Right atrium auricular region (tissue), 2 donors: ENCODE measurements at places on chromosomes 5 and 9.
A peak's percentile ranks its signal among the peaks of the same experiment; 100 is the strongest.

- no peak for DNase-seq
- H3K27ac ChIP-seq: no peak overlapping the region
- H3K27me3 ChIP-seq: no peaks in the 10 kb centered on the region
- peaks cover 12% of the 10 kb centered on the region for H3K36me3 ChIP-seq
- H3K4me3 ChIP-seq: no peak overlapping the region
Measured at GRCh38 chr9:121135642-121136041, 60.9 kb downstream of the CNTRL start.

GRCh38 chr5:149907828-149908227, 36.8 kb downstream of the PDE6A start:
- no peaks in the 10 kb centered on the region for H3K4me1 ChIP-seq
- H3K36me3 ChIP-seq: no peaks in the 10 kb centered on the region
- no peak overlapping the region for H3K4me3 ChIP-seq
- H3K27me3 ChIP-seq: no peaks in the 10 kb centered on the region

DNA sequence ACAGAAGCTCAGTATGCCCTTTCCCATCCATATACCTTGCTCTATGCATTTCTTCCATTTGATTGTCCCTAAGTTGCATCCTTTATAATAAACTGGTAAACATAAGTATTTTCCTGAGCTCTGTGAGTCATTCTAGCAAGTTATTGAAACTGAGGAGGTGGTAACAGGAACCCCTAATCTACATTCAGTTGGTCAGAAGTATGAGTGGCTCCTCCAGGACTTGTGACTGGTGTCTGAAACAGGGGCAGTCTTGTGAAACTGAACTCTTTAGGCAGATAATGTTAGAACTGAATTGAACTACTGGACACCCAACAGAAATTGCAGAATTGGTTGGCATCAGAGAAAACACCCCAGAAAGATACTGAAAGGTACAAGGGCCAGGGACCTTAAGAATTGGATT, 133.1 kb upstream of the POU5F2 start:
- DNase-seq: no peak
- no peaks in the 10 kb centered on the region for H3K4me1 ChIP-seq
- no peaks in the 10 kb centered on the region for H3K36me3 ChIP-seq
- no peaks in the 10 kb centered on the region for H3K27me3 ChIP-seq

DNA sequence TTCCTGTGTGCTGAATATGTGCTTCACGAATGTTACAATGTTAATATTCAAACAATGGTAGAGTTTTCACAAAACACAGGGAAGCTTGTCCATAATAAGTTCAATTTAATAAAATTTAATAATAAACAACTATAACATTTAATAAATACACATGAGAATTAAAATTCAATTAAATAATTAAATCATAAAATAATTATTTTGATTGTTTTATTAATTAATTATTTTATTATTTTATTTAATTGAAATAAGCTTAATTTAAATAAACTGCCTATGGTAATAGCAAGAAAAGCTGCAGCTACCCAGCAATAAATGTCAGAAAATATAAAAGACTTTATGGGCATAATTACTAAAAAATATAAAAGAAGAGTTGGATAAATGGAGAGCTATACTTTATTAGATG, 149.0 kb upstream of the NFIB start:
- no peak for DNase-seq
- H3K4me1 ChIP-seq: no peaks in the 10 kb centered on the region
- no peaks in the 10 kb centered on the region for H3K36me3 ChIP-seq
- H3K27ac ChIP-seq: no peak overlapping the region

DNA sequence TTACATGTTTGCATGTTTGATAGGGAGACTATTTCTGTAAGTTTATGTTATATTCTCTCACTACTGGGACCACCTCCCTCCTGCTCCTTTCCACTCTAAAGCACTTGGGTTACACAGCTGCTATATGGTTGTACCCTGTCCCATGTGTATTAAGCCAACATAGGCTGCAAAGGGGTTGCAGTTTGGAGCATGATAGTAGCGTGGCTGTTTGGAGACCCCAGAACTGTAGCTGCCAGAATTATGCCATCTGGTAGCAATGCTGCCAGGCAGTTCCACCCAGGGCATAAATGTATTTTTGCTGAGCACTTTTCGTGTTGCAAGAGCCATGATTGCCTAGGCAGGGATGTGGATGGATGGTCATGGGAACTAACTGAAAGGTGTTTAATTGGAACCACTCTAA, 81.8 kb downstream of the CNTLN start:
- H3K4me3 ChIP-seq: no peak overlapping the region
- no peaks in the 10 kb centered on the region for H3K27me3 ChIP-seq
- H3K4me1 ChIP-seq: no peaks in the 10 kb centered on the region
- no peaks in the 10 kb centered on the region for H3K36me3 ChIP-seq
- DNase-seq: no peak

- peak within 1 kb of the TSS; percentile 53 for H3K4me3 ChIP-seq
- DNase-seq: no peak
- H3K27ac ChIP-seq: peak within 1 kb of the TSS; percentile 31
- no peaks in the 10 kb centered on the region for H3K4me1 ChIP-seq
Measured at GRCh38 chr5:84384604-84385575, at the start of gene EDIL3. TSS of gene EDIL3 (minus strand) at chr5:84384880. CDS start at chr5:84384374, 506 bp downstream.

DNA sequence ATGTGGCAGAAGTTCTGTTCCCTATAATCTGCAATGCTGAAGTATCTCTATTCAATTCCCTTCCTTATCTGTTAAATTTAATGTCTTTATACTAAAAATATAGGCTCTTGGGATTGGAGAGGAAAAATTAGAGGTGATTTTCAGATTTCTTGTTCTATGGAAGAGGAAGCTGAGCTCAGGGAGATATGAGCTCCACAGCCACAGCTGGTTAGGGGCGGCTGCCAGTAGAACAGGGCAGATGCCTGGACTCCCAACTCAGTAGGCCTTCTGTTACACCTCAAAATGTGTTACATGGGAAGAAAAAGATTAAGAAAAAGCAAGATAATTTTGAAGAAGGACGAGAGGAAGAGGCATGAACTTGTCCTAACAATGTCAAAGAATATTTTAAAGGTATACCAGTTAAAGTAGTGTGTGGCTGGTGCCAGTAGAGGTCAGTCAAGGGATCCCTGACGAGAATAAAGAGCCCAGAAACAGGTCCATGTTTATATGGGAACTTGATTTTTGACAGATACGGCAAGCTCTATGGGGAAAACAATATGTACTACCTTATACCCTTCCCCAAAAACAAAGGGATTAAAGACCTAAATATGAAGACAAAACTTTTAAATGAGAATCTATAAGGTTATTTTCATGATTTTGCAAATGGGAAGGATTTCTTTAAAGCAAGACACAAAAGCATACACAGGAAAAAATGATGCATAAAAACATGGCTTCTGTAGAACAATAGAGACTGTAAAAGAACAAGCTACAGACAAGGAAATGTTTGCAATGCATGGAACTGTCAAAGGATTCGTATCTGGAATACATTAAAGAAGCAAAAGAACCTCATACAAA, 28.7 kb downstream of the DNAJC21 start:
- H3K4me3 ChIP-seq: no peak overlapping the region
- no peaks in the 10 kb centered on the region for H3K4me1 ChIP-seq
- peaks cover 16% of the 10 kb centered on the region for H3K36me3 ChIP-seq

DNA sequence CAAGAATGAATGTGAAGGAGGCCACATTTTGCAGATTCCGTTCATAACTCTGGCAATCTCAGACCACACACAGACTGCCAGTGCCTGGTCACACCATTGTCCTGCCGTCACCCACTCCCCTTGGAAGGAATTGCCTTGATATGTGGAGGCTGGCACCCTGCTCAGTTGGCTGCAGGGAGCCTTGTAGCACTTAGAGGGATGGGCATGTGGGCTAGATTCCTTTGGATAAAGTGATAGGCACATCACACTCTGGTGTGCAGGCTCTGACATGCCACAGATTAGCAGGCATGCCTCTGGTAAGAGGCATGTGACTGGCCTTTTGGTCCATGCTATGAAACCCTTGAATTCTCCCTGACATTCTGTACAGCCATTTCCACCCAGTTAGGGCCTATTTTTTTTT, 254.6 kb upstream of the PIK3R1 start:
- no peak for DNase-seq
- H3K27ac ChIP-seq: no peak overlapping the region

- DNase-seq: no peak
- no peaks in the 10 kb centered on the region for H3K27me3 ChIP-seq
- H3K4me1 ChIP-seq: no peaks in the 10 kb centered on the region
- no peak overlapping the region for H3K27ac ChIP-seq
- no peak overlapping the region for H3K4me3 ChIP-seq
Measured at GRCh38 chr5:169988206-169988605, 7.9 kb upstream of the INSYN2B start.

DNA sequence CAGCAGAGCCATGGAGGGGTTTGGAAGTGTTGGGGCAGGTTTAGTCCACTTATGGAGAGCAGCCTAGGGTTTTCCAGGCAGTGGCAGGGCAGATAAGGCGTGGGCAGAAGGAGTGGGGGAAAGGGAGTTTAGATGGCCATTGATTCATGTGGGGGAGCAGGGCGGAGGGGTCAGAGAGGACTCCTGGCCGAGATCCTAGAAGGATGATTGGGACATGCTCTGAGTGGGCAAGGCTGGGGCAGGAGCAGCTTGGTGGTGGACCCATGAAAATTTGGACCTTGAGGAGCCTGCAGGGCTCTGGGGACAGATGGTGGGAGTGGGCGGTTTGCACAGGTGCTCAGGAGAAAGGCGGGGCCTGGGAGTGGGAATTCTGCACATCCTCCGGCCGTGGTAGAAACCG, 18.1 kb upstream of the TOR2A start:
- DNase-seq: no peak
- no peak overlapping the region for H3K4me3 ChIP-seq
- H3K27me3 ChIP-seq: peaks cover 2% of the 10 kb centered on the region
- peaks cover 9% of the 10 kb centered on the region for H3K36me3 ChIP-seq
- H3K27ac ChIP-seq: no peak overlapping the region
- H3K4me1 ChIP-seq: no peaks in the 10 kb centered on the region

- no peaks in the 10 kb centered on the region for H3K4me1 ChIP-seq
- no peak overlapping the region for H3K27ac ChIP-seq
- no peak for DNase-seq
- H3K27me3 ChIP-seq: no peaks in the 10 kb centered on the region
Measured at GRCh38 chr9:125991886-125992529, 244.8 kb downstream of the PBX3 start.

DNA sequence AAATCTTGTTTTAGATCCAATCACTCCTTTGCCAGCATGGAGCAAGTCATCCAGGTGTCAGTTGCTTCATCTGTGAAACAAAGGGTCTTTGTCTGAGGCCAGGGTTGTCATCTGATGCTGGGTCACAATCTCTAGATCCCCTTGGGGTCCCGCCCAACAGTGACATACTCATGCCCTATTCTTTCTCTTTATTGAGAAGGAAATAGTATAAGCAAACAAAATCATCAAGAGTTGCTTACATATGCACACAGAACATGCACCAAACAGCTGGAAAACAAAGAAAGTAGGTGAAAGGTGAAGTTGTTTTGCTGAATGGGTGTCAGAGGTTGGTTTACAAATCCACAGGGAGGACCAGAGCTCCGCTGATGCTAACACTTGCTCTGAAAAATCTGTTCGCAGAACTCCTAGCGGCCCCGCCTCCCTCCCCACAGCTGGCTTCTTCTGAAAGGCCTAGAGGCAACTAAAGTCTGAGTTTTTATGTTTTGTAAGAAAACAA, 106.1 kb upstream of the SLC44A1 start:
- no peaks in the 10 kb centered on the region for H3K4me1 ChIP-seq
- no peak for DNase-seq
- H3K27me3 ChIP-seq: no peaks in the 10 kb centered on the region
- no peaks in the 10 kb centered on the region for H3K36me3 ChIP-seq

GRCh38 chr9:37549527-37549926, 26.7 kb downstream of the FBXO10 start:
- no peak overlapping the region for H3K27ac ChIP-seq
- no peak for DNase-seq
- H3K36me3 ChIP-seq: no peaks in the 10 kb centered on the region
- no peak overlapping the region for H3K4me3 ChIP-seq
- no peaks in the 10 kb centered on the region for H3K27me3 ChIP-seq

- peak overlapping the region; percentile 95 for H3K4me3 ChIP-seq
- H3K4me1 ChIP-seq: peaks cover 15% of the 10 kb centered on the region
- peak overlapping the region; percentile 91 for H3K27ac ChIP-seq
- peaks cover 5% of the 10 kb centered on the region for H3K36me3 ChIP-seq
Measured at GRCh38 chr5:116084287-116084691, 536 bp upstream of the COMMD10 start.

DNA sequence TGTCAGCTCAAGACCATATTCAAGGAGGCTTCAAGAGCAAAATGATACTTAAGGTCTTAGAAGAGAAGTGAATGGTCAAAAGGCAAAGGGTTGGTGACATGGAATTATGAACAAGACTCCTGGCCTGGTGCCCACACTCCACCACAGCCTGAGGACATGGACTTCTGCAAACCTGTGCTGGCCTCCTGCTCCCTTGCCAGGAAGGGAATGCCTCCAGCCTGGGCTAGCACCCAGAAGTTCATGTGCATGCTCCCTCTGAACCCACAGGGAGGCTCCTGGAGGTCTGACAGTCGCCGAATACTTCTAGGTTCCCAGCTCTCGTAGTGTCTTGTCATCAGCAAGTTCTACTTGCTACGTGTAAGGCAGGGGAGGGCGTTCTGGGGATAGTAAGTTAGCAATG, 156.7 kb downstream of the FSTL4 start:
- H3K27ac ChIP-seq: no peak overlapping the region
- no peak for DNase-seq
- no peaks in the 10 kb centered on the region for H3K27me3 ChIP-seq
- H3K4me1 ChIP-seq: no peaks in the 10 kb centered on the region
- no peak overlapping the region for H3K4me3 ChIP-seq
- no peaks in the 10 kb centered on the region for H3K36me3 ChIP-seq

- peaks cover 39% of the 10 kb centered on the region for H3K4me1 ChIP-seq
- H3K36me3 ChIP-seq: no peaks in the 10 kb centered on the region
Measured at GRCh38 chr5:34043099-34043876, at the start of gene C1QTNF3. TSS of gene C1QTNF3 (minus strand) at chr5:34043213. CDS start at chr5:34043125, 88 bp downstream.

DNA sequence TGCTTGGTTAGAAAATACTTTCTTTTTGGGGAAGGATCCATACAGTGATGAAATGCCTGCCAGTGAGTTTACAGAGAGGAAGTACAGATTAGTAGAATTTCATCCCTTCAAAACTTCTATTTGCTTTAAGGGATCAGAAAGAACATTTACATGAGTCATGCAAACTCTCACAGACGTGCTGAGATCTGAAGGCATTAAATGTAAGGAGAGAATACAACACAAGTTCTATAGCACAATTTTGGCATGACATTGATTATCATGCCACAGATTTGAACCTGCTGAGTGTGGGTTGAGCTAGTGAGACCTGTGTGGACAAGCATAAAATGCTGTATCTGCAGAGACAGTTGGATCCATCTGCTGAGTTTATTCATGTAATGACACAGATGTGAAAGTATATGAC, 613.6 kb upstream of the SEMA6A start:
- DNase-seq: no peak
- no peak overlapping the region for H3K27ac ChIP-seq
- no peaks in the 10 kb centered on the region for H3K36me3 ChIP-seq
- H3K27me3 ChIP-seq: no peaks in the 10 kb centered on the region
- no peaks in the 10 kb centered on the region for H3K4me1 ChIP-seq

GRCh38 chr5:124888050-124888506, 141.6 kb upstream of the ZNF608 start:
- no peak overlapping the region for H3K4me3 ChIP-seq
- no peak for DNase-seq
- H3K36me3 ChIP-seq: no peaks in the 10 kb centered on the region
- no peak overlapping the region for H3K27ac ChIP-seq
- peaks cover 13% of the 10 kb centered on the region for H3K4me1 ChIP-seq

DNA sequence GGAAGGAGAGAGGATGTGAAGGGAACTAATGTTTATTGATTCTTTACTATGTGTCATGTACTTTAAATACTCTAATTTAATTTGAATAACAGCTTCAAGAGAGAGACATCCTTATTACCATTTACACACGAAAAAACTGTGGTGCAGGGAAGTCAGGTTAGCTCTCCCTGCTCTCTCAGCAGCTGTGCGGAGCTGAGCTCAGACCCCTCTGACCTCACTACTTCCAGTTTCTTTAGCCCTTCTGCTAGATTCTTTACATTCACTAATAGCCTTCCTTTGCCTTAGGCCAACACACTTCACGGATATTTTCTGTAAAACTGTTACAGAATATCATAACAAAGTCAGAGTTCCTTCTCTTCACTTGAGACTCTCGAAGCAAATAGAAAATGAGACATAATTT, 131.3 kb upstream of the ARRDC3 start:
- no peak overlapping the region for H3K27ac ChIP-seq
- H3K4me3 ChIP-seq: no peak overlapping the region
